CD4-positive, alpha-beta T cell (primary cell): ENCODE measurements at places on chromosomes 7 and 10.

- no peak for DNase-seq
Measured at GRCh38 chr10:14259696-14260566, 70.8 kb downstream of the FRMD4A start.

DNA sequence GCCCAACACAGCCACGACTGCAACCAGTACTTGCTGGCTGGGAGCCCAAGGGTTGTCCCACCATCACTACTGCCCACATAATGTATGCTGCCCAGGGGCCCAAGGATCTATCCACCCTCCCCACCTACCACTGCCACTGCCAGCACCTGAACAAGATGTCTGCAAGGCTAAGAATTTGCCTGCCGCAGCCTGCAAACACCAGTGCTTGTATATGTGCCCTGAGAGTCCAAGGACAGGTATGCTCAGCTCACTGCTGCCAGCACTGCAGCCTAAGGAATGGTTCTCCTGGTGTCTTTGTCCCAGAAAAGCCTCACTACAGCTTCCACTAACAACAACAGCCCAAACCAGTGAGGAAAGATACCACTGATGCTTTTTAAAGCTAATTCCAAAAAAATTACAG, 1174.0 kb downstream of the SORCS1 start:
- no peak for DNase-seq

- no peak for DNase-seq
Measured at GRCh38 chr7:45919231-45919784, 1.8 kb downstream of the IGFBP3 start.

GRCh38 chr10:31536302-31536701, 217.3 kb downstream of the ZEB1 start:
- DNase-seq: no peak

- no peak for DNase-seq
Measured at GRCh38 chr10:113226831-113227445, 276.9 kb downstream of the TCF7L2 start.

GRCh38 chr7:29156907-29157452, 10.6 kb upstream of the CPVL start:
- DNase-seq: no peak

- DNase-seq: no peak
Measured at GRCh38 chr10:63738410-63738809, 217.2 kb downstream of the REEP3 start.

- no peak for DNase-seq
Measured at GRCh38 chr7:3835109-3835508, 534.1 kb downstream of the SDK1 start.

GRCh38 chr7:68474661-68475216, 1123.5 kb upstream of the AUTS2 start:
- DNase-seq: no peak

GRCh38 chr10:10092581-10092980, 925.1 kb upstream of the CELF2 start:
- no peak for DNase-seq
